Islet precursor cell (in vitro differentiated cells): ENCODE measurements at places on chromosomes 11 and 22.
A peak's percentile ranks its signal among the peaks of the same experiment; 100 is the strongest.

- DNase-seq = no peak
These were observed 17.4 kb downstream of the LMO2 start for GRCh38 chr11:33874433-33874832.

DNA sequence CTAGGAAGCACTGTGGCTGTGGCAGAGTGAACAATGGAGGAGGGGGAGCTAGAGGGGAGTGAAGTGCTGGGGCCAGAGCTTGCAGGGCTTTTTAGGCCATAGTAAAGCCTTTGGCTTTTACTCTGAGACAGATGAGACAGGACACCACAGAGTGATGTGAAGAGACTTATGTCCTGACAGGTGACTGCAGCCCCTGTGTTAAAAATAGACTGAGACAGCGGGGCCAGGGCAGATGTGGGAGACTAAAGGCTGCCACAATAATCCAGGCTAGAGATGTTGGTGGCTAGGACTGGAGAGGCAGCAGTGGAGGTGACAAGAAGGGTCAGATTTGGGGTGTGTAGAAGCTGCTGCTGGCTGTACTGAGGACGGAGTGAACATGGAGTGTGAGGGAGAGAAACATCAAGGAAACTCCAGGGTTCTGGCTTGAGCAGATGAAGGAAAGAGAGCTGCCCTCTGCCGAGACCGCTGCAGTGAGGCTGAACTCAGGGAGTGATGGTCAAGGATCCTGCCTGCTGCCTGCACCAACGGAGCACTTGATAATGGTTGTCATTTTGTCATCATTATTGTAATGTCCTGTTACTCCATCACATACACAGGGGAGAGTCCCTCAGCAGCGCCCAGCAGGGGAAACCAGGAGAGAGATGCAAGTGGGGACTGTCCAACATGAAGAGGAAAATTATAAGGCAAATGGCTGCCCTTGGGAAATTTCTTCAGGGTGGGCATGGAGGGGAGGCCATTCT is 27.4 kb downstream of the SLC43A1 start:
- no peak for DNase-seq

- peak; percentile 67 for DNase-seq
These were observed 19.2 kb downstream of the PIM3 start for GRCh38 chr22:49979587-49980264.

GRCh38 chr11:69274531-69275016 is 19.4 kb upstream of the MYEOV start:
- no peak for DNase-seq

- no peak for DNase-seq
These were observed 46.1 kb upstream of the OR4B1 start for GRCh38 chr11:48170241-48171233.

GRCh38 chr11:3950996-3951660 is 95.7 kb downstream of the STIM1 start:
- DNase-seq = peak; percentile 66

- DNase-seq = peak; percentile 87
These were observed at the start of gene SSH3 for GRCh38 chr11:67303132-67303834. Gene SSH3 (plus strand): TSS chr11:67303530. CDS start chr11:67303626, 96 bp downstream.

GRCh38 chr11:104792861-104793260 is 105.4 kb downstream of the CASP12 start:
- DNase-seq = no peak

GRCh38 chr22:45692549-45692948 is 20.9 kb downstream of the ATXN10 start:
- no peak for DNase-seq

DNA sequence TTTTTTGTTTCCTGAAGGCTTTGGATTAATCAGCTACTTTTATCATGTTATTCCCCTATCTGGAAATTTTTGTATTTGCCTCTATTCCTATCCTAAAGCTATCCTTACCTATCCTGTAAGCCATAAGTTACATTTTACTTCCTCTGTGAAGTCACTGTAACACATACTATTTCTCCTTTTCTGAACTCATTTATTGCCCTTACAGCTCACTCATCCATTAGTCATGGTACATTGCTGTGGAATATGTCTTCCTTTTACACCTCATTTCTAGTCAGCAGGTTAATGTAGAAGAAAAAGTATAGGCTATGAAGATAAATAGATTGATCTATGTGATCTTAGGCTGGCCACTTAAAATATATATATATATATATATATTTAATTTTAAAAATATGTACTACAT is 28.0 kb downstream of the SWAP70 start:
- DNase-seq = no peak

- DNase-seq = no peak
These were observed 20.9 kb downstream of the MICALL1 start for GRCh38 chr22:37926771-37927636.

DNA sequence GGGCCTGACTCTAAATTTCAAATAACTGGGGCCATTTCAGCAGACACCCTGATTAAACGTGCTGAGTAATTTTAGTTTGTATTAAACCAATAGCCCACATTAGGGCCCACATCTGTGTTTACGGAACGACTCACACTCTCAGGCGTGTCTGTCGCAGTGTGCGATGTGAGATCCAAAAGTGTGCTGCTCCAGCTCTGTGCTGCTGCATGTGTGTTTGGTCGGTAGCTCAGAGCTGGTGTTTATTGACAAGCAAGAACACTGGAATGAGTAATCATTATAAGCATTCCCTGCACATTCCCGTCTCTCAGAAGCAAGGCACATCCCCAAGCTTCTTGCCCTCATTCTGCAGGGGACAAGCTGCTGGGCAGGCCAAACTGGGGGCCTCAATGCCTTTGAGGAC is 7.8 kb downstream of the OPCML start:
- DNase-seq = no peak

GRCh38 chr11:78033040-78033439 is 10.0 kb upstream of the KCTD14 start:
- no peak for DNase-seq

DNA sequence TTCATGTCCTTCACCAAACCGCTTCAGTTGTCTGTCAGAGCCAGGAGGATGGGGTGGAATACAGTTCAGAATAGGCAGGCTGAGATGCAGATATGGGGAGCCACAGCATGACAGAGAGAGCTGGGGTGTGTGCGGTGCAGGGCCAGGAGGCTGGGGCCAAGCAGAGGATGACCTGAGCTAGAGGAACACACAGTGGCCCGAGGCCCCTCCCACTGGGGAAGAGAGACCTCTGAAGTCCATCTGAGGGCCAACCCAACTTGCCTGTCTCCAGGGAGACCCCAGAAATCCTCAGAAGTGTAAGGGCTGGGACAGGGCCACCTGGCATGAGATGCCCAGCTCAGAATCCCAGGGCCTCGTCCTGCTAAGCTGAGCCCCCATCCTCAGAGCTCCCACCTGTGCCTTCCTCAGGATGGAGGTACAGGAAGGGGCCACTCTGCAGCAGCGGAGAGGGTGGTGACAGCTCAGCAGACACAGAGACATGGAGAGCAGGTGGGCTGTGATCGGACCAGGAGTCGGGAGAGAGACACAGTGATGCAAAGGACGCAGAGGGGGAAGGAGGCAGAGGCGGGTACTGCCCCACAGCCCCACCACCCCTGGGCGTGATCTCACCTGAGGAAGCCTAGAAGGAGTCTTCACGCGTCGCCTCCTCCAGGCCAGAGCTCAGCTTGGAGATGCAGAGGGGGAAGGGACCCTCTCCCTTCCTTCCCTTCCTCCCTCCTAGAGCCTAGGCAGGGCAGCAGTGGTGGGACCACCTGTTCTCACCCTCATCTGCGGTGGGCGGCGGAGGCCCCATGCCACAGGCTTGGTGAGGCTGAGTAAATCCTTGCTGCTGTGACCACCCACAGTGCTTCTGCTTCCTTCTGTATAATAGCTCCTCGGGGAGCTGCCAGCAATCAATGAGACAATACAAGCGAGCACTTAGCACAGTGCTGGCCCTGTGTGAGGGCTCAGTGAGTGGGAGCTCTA is 9.1 kb upstream of the TUB start:
- peak; percentile 52 for DNase-seq

DNA sequence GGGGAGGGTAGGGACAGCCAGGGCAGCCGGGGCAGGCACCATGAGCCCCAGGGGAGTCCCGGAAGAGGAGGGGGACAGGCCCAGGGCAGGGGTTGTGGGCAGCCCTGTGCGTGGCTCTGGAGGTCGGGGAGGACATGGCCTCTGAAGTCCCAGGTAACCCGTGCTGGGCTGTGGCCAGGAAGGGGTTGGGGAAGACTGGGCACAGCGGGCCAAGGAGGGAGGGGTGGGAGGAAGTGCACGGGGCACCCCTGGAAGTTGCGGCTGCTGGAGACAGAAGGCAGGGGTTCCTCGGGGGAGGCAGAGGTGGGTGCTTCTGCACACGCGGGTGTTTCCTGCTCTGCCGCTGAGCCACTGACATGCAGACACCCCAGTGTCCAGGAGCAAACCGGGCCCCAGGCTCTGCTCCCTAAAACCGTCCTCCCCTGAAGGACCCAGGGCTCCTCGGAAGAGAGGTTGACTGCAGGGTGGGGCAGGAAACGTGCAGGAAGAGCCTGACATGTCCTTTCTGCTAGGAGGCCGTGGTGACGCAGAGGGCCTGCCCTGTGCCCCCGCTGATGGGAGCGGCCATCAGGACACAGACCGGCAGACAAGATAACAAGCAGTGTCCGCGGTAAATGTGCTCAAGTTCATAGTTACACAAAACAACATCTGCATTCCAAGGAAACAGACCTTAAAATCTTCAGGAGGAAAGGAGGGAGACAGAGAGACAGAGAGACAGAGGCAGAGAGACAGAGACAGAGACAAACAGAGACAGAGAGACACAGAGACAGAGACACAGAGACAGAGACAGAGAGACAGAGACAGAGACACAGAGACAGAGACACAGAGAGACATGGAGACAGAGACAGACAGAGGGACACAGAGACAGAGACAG is 5.7 kb downstream of the TNNI2 start:
- no peak for DNase-seq

DNA sequence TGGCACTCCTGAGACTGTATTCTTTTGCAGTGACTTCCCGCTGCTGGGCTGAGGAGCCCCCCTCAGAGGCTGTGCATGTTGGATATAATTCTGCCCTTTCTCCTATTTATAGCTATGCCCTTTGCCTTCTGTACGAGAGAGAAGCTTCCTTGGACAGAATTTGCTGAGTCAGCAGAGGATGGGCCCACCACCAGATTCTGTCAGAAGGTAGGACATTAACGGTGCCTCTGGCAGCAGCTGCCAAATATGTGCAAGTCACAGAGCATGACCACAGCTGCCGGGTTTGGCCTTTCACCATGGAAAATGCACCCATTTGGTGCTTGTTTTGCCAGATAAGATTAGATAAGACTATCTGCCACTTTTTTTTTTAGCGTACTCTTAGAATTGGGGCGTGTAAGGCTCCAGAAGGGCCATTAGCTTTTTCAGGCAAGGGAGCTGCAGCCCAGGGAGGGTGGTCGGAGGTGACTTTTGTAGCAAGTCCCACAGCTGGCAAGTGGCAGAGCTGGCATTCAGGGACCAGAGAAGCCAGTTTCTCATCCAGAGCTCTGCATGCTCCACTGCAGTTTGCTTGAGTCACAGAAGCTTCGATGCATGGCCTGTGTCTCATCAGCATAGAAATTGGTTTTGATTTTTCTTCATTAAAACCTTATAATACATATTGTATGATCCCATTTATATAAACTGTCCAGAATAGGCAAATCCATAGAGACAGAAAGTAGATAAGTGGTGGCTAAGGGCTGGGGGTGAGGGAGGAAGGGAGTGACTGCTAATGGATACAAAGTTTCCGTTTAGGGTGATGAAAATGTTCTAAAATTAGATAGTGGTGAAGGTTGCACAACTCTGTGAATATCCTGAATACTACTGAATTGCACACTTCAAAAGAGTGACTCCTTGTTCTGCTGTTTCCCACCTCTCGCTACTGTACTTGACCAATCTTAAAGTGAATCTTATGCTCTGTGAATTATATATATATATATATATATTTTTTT is 15.8 kb downstream of the UPB1 start:
- DNase-seq = no peak

GRCh38 chr11:128879817-128880216 is 11.3 kb upstream of the KCNJ5 start:
- DNase-seq = no peak

DNA sequence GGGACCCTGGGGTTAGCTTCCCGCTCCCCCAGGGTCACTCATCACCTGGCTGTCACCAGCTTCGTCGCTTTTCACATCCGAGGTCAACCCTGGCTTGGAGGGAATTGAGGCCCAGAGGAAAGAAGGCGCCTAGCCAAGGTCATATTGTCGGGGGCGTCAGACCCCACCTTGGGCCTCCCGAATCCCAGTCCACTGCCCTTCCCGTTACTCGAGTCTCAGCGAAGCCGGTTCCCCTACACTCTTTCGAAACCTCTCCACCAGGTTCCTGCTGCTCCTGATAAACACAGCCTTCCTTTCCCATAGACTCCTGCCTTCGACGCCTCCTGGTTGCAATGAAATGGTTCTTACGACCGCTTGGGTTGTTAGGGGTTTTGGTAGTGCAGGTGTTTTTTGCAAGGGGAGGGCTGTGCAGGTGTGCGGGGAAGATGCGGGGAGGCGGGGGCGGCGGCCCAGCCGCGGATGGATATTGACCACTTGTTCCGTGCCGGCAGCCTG is 642 bp downstream of the NAA40 start:
- no peak for DNase-seq

DNA sequence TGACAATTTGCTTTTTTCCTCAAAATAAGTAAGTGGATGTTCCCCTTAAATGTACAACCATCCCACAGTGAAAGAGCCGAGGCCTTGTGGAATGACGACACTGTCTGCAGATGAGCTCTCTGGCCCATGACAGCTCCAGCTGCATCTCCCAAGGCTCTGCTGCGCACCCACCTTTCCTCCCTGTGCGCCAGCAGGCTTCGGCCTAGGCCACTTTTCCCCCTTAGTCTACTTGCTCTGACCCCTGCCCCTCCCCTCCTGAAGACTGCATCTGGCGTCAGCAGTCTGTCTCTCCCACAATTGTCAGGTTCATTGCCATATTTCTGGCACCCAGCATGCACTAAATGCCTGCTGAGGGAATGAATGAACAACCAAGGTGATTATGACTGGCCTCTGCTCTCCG is 2.0 kb downstream of the TOP3B start:
- DNase-seq = peak; percentile 17

DNA sequence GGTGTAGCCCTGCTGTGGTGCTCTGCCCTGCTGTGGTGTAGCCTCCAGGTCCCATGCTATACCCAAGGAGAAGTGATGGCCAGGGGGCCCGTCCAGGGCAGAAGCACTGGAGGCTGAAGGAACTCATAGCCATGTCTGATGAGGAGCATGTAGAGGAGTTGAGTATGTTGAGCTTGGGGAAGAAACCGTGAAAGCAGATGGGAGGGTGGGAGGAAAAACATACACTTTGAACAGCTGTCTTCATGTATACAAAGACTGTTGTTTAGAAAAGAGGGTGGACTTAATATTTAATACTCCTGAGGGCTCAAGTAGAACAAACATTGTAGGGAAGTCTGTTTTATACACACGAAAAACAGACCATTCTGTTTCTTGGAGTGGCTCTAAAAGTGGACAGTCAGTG is 26.6 kb upstream of the TTC12 start:
- DNase-seq = peak; percentile 32

- no peak for DNase-seq
These were observed 475.4 kb upstream of the CHORDC1 start for GRCh38 chr11:90698238-90698637.

GRCh38 chr11:21174781-21175180 is 505.4 kb downstream of the NELL1 start:
- no peak for DNase-seq

- DNase-seq = no peak
These were observed 8.6 kb downstream of the NECTIN1 start for GRCh38 chr11:119720311-119720913.
